ENCODE measurements at places on chromosomes 11 and 22.

DNA sequence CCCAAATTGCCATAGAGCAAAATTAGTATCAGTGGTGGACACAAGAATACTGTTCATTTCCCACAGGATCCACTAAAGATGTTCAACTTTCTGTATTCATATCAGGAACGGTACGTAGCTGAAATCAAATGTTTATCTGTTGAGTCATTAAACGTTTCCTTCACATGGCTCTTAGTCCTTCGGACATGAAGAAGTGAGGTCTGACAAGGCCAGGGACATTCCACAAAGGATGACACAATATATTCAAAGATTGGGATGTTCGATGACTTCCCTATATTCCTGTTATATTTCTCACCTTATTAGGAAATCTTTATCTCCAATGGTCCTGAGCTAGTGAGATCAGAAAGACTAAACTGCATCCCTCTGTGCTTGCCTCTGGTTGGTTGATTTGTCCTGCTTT is 129.0 kb downstream of the ETS1 start:
- no peak for DNase-seq

- DNase-seq = no peak
These were observed 49.6 kb upstream of the SLC35C1 start for GRCh38 chr11:45755281-45755859.

- DNase-seq = peak; percentile 32
These were observed 2.4 kb upstream of the ARSA start for GRCh38 chr22:50630376-50630775.

- DNase-seq = no peak
These were observed 9.4 kb downstream of the TRIM6 start for GRCh38 chr11:5605849-5606248.

DNA sequence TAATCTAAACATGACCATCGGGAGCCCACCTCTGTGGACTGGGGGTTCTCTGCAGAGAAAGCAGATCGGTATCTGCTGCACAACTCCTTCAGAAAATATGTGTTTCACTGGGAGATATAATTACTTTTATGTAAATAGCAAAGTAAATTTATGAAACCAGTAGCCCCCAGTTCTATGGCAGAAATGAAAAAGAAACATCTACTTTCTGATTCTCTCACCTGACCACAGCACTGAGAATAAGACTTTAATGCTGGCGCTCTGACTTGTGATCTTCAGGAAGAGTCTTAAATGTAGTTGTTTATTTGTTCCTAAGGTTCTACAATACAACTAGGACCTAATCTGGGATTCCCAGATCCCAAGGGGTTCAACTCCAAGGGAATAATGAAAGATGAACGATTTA is 518.0 kb downstream of the DLG2 start:
- DNase-seq = no peak

DNA sequence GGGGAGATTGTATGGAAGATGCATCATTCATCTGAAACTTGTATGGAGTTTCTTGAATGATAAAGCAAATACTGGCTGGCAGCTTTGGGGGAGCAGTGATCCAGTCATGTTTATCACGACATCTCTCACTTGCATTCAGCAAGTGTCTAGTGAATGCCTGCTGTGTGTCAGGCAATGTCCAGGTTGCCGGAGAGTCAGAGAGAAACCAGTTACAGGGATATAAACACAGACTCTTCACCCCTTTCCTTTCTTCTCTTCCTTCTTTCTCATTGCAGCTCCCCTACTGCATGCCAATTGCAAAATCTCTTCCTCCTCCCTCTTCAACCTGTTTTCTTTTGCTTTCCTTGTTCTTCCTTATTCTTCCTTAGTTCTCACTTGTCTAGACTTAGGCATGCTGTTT is 206.6 kb upstream of the SEZ6L start:
- DNase-seq = no peak

DNA sequence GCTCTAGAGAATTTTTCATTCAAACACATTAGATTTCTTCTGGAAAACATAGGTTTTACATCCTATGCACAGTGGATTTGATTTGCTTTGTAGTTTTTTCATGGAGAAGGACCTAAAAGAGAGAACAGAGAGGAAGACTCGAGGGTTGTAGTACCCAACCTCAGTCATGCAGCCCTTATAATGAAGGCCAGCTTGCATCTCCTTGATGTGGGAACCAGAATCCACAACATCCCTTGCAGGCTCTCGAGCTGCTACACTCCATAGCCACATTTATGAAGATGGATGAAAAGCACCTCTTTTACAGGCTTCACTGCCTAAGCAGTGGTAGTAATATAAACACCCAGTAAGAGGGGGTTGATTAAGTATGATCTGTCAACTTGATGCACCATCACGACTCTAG is 9.5 kb upstream of the OR5B12 start:
- no peak for DNase-seq

- no peak for DNase-seq
These were observed 23.0 kb upstream of the TTLL12 start for GRCh38 chr22:43209971-43210370.

GRCh38 chr11:73281796-73282660 is 9.9 kb downstream of the P2RY6 start:
- DNase-seq = no peak

- DNase-seq = no peak
These were observed 54.0 kb downstream of the MIAT start for GRCh38 chr22:26711205-26711963.

DNA sequence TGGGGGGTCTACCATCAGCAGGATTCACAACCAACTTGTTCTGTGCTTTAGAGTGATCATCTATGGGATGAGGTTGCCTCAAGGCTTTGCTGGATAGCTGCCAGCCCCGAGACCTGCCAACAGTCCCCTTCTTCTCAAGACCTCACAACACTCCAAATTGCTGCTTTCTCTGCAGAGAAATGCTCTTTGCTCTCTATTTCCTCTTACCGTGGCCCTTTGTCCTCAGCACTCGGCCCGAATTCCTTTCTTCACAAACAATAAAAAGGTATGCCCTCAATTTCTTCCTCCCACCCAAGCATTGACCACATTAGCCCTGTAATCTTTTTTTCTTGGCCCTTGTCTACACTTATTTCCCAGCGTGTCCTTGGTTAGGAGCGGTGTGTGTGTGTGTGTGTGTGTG is 147.4 kb upstream of the SNX19 start:
- DNase-seq = no peak

GRCh38 chr22:19996694-19997384 is 19.8 kb downstream of the ARVCF start:
- no peak for DNase-seq

GRCh38 chr11:16299390-16299789 is 57.0 kb downstream of the SOX6 start:
- no peak for DNase-seq

GRCh38 chr11:80629466-80629865 is 1188.6 kb upstream of the TENM4 start:
- no peak for DNase-seq

- no peak for DNase-seq
These were observed 7.6 kb downstream of the ZNF70 start for GRCh38 chr22:23743303-23743705.

- peak; percentile 29 for DNase-seq
These were observed 20.8 kb upstream of the IL18BP start for GRCh38 chr11:71977743-71978418.

DNA sequence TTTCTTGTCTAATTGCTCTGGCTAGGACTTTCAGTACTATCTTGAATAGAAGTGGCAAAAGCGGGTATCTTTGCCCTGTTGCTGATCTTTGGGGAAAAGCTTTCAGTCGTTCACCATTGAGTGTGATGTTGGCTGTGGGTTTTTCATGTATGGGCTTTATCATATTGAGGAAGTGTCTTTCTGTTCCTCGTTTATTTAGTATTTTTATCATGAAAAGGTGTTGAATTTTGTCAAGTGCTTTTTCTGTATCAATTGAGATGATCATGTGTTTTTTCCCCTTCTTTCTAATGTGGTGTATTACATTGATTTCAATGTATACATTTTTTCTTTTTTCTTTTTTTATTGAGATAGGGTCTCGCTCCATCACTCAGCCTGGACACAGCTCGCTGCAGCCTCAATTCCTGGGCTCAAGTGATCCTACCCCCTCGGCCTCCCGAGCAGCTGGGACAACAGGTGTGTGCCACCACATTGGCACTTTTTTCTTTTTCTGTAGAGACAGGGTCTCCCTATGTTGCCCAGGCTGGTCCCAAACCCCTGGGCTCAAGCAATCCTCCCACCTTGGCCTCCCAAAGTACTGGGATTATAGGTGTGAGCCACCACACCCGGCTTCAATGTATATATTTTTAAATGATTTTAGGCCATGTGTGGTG is 5.3 kb upstream of the GNB1L start:
- DNase-seq = no peak

DNA sequence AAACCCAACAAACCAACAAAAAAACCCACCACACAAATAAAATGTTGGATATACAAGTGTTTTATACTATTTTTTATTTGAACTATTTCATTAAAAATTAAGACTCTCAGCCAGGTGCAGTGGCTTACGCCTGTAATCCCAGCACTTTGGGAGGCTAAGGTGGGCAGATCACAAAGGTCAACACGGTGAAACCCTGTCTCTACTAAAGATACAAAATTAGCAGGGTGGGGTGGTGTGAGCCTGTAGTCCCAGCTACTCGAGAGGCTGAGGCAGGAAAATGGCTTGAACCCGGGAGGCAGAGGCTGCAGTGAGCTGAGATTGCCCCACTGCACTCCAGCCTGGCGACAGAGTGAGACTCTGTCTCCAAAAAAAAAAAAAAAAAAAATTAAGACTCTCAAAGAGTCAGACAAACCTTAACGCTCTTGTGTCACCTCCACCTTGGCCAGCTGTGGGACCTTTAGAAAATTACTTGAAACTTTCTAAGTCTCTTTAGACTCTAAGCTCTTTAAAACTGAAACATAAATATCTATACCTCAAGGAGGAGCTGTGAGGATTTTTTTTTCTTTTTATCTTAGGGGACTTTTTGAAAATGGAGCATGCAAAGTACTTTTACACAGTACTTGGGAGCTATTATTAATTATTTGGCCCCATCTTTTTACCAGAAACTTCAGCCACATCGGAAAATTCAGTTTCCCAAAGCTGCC is 68.4 kb upstream of the CLNS1A start:
- DNase-seq = no peak

- DNase-seq = peak; percentile 21
These were observed 1.5 kb upstream of the TRABD start for GRCh38 chr22:50184004-50184901.

GRCh38 chr11:32843544-32843943 is 13.8 kb downstream of the PRRG4 start:
- DNase-seq = no peak

GRCh38 chr11:33860926-33861325 is 30.9 kb downstream of the LMO2 start:
- DNase-seq = no peak

GRCh38 chr11:2927121-2927800 is 2.0 kb downstream of the PHLDA2 start:
- DNase-seq = no peak

- no peak for DNase-seq
These were observed 7.4 kb downstream of the EEF1G start for GRCh38 chr11:62566247-62566646.

GRCh38 chr11:6196396-6196795 is 2.6 kb upstream of the OR52W1 start:
- DNase-seq = no peak

- no peak for DNase-seq
These were observed 17.6 kb upstream of the AMOTL1 start for GRCh38 chr11:94750319-94751217.

- DNase-seq = no peak
These were observed 11.4 kb downstream of the AASDHPPT start for GRCh38 chr11:106088896-106089295.

- DNase-seq = no peak
These were observed 969 bp downstream of the CCDC117 start for GRCh38 chr22:28773461-28773867.

- no peak for DNase-seq
These were observed 428.5 kb downstream of the METTL15 start for GRCh38 chr11:28536504-28537267.

GRCh38 chr11:36288442-36289225 is 590 bp downstream of the COMMD9 start:
- DNase-seq = no peak

GRCh38 chr22:28710576-28711191 is 30.9 kb downstream of the CHEK2 start:
- DNase-seq = no peak

- no peak for DNase-seq
These were observed 36.0 kb downstream of the NUP50 start for GRCh38 chr22:45199723-45200122.

GRCh38 chr11:116838321-116839084 is 1.1 kb upstream of the APOA1 start:
- DNase-seq = no peak

DNA sequence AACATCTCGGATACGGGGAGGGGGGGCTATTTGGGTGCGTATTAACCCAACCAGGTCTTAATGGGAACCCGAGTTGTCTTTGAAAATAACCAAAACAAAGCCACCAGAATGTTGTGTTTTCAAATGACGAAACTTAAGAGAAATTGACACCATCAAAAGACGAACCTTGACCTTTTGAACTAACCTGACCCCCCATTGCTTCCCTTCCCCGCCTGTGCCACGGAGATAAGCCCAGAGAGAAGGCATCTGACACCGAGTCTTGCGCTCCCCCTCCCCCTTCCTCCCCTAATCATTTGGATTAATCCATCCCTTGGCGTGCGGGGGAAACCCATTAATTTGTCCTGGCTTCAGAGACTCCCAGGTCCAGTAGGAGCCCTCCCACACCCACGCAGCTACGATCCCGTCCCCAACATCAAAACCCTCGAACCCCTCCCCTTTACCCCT is 4.5 kb upstream of the GCAT start:
- no peak for DNase-seq

- DNase-seq = no peak
These were observed 113.6 kb downstream of the KCNQ1OT1 start for GRCh38 chr11:2586087-2586792.

DNA sequence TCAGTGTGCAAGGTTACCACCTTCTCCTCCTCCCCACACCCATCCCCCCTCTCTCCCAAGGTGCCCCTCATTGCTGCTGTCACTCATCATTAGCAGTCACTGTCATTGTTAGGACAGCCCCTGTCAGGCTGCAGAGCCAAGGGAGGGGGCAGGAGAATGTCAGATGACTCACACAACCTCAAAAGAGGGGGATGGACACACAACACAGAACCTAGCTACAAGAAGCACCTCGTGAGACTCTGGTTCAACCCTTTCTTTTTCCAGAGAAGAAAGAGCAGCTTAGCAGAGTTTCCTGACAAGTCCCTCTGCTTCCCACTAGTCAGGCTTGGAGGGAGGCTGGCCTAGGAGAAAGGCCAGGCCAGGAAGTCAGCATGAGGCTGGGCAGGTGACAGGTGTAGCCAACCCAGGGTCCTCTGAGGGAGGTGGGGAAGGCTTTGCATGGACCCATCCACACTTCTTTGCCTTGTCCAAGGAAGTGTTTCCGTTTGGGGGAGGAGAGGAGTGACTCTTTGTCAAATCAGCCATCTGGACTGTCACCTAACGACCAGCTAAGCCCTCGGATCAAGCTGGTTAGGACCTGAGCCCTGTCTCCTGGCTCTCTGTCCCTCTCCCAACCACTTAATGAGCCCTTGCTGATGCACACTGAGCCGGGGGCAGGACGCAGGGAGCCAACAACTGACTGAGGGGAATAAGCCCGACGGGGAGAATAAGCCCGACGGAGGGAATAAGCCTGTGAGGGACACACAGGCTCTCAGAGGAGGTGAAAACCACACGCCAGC is 18.3 kb downstream of the ADORA2A start:
- DNase-seq = no peak

GRCh38 chr11:124467381-124467927 is 22.0 kb upstream of the OR8B8 start:
- no peak for DNase-seq

Measured in cerebellar nuclear complex (tissue), 1 donor.